ENCODE measurements at places on chromosomes 1 and 21.

DNA sequence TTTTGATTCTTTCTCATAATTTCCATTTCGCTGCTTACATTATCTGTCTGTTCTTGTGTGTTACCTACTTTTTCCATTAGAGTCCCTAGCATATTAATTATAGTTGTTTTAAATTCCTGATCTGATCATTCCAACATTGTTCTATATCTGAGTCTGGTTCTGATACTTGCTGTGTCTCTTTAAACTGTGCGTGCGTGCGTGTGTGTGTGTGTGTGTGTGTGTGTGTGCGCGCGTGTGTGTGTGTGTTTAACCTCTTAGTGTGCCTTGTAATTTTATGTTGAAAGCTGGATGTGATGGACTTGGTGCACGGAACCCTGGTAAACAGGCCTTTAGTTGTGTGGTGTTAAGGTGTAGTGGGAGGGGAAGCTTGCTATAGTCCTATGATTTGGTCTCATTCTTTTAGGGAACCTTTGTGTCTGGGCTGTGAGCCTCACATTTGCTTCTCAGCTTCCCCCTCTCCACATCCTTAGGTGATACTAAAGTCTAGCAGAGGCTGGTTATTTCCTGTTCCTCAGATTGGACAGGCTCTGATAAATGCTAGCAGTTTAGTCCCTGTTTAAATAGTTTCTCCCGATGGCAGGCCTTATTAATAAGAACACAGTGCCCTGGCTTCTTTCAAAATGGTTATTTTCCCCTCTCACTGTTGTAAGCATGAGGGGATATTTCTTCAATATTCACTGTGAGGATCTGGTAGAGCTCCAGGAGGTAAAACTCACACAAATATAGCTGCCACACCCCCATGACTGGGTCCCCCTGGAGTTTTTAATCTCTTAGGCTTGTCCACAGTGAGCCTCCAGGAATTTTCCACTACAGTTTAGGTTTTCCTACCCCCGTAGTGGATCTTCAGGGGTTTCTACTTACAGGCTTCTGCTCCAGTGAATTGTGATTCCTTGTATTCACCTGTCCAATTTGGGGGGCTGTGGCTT is 118.3 kb downstream of the GALNT2 start:
- no peak for DNase-seq

GRCh38 chr1:235067396-235068157 is 61.1 kb downstream of the TOMM20 start:
- DNase-seq, result no peak

DNA sequence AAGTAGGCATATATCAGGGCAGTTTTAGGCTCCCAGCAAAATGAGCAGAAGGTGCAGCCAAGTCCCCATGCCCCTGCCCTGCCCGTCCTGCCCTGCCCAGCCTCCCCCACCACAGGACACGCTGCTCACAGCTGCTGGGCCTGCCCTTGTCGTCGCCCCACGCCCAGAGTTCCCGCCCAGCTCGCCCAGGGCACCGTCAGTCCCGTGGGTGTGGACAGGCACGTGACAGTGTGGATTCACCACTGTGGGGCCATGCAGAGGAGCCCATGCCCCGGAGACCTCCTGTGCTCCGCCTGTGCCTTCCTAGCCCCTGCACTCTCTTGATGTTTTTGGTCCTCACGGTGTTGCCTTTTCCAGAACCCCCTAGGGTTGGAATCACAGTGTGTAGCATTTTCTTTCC is 7.0 kb downstream of the FAAP20 start:
- DNase-seq, result no peak

GRCh38 chr1:241422470-241422869 is 65.5 kb upstream of the RGS7 start:
- DNase-seq, result no peak

- DNase-seq, result no peak
These were observed 21.8 kb downstream of the ENAH start for GRCh38 chr1:225631021-225631663.

DNA sequence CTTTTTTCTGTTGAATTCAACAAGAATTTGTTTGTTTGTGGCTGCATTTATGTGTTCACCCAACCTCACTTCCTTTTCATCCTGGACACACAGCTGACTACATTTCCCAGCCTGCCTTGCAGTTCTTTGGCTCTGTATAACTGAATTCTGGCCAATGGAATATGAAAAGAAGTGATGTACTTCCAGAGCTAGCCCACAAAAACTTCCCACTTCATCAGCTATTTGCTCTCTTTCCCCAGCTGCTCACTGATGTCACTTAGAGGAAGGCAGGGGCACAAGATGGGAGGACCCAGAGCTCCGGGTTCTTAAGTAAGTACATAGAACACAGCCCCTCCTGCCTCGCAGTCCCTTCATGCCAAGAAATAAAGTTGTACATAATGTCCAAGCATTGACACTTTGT is 235.0 kb upstream of the FGGY start:
- no peak for DNase-seq

- DNase-seq, result no peak
These were observed 61.8 kb upstream of the POU2F1 start for GRCh38 chr1:167158813-167159275.

GRCh38 chr1:97441966-97442365 is 478.9 kb downstream of the DPYD start:
- DNase-seq, result no peak

- DNase-seq, result no peak
These were observed 550.3 kb downstream of the NUF2 start for GRCh38 chr1:163872067-163872466.

- no peak for DNase-seq
These were observed 21.7 kb downstream of the LRRN2 start for GRCh38 chr1:204663644-204664383.

Data from D341Med (cell line).